Renal cortex interstitium (tissue), 15 donors: ENCODE measurements at places on chromosomes 11 and 22. TPM values are rescaled to one million over a fixed set of nuclear protein-coding genes. Genes with fewer than 3 reads are reported as not detected.
A peak's percentile ranks its signal among the peaks of the same experiment; 100 is the strongest.

DNA sequence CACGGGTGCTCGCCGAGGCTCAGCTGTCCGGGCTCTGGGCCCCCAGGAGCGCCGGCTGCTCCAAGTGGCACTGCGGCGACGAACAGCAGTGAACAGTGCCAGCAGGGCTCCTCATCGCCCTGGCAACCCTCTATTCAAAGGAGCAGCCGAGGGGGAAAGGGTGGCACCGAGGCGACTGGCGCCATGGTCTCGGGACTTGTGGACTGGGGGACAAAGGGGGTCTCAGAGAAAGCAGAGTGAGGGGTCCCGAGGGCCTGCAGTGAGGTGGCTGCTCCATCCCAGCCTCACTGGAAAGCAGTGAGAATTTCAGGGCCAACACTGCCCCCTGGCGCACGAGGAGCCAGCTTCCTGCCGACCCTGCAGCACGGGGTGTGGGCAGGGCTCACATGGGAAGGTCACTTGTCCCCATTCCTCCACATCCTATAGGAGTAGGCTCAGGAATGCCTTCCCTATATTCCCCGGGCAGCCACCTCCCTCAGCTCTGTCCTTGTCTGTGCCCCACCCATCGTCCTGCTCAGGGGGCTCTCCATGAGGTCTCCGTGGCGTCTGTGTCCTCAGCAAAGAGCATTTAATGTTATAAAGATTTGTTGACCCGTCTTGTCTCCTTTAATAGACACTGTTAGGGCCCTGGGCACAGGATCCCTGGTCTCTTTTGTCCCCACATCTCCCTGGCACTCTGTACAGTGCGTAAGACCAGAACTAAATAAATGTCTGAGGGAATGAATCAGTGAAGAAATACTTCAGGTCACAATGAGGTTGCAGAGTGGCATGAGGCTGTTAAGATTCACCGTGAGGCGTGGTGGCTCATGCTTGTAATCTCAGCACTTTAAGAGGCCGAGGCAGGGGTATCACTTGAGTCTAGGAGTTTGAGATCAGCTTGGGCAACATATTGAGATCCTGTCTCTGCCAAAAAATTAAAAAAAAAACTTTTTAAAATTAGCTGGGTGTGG, 26.4 kb downstream of the LRFN4 start:
- no peak for DNase-seq

- DNase-seq = no peak
Measured at GRCh38 chr11:4066910-4067309, 27.7 kb upstream of the RRM1 start.

CPT1B gene
- polyA plus RNA-seq = 19.9 TPM

DNA sequence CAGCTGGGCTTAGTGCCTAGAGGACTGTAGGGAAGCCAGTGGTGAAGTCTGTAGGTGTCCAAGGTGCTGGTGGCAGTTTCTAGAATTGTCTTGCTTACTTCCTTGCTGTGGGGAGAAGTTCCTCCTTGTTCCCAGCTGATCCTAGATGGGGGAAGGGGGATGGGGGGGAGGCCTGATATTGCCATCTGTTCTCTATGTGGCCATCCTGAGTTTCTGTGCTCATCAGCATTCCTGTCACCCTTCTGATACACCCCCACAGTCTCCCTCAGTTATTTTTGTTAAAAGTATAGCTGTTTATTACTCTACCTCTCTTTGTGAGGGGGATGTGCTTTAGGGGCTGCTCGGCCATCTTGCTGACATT, 36.5 kb downstream of the MADD start:
- no peak for DNase-seq

OSM gene
- polyA plus RNA-seq = 0.45 TPM

GRCh38 chr11:126011265-126011664, 51.4 kb downstream of the CDON start:
- no peak for DNase-seq

GRCh38 chr11:114256967-114257286, 39.3 kb upstream of the NNMT start:
- DNase-seq = no peak

PVALB gene
- polyA plus RNA-seq = 7.0 TPM

DNA sequence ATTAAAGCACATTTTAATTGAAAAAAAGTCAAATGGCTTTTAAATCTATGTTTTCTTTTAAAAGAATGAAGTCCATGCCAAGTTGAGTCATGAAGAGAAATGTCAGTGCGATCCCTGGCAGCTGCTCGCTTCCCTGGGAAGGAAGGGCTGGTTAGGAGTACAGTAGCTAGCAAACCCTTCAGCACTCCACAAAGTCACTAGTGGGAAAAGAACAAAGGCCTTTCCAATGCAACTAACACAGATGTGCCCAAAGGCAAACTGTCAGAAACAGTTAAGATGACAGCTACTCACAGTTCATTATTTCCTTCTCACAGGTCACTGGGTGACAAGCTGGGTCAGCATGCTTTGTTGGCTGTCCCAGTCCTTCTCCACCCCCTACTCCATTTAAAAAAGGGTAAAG, 308.7 kb downstream of the DCDC1 start:
- DNase-seq = no peak

CYP2D6 gene
- 4.6 TPM for polyA plus RNA-seq

GRCh38 chr11:68942751-68943271, 38.0 kb downstream of the MRGPRD start:
- DNase-seq = no peak

DUSP8 gene
- 6.6 TPM for polyA plus RNA-seq

GRCh38 chr11:129881570-129882170, 13.7 kb downstream of the NFRKB start:
- DNase-seq = no peak

OR10G6 gene
- polyA plus RNA-seq = not detected

GRCh38 chr11:72237112-72237931, 6.7 kb downstream of the PHOX2A start:
- no peak for DNase-seq

AIFM3 gene
- 1.5 TPM for polyA plus RNA-seq

SCGB2A2 gene
- polyA plus RNA-seq = not detected

DNA sequence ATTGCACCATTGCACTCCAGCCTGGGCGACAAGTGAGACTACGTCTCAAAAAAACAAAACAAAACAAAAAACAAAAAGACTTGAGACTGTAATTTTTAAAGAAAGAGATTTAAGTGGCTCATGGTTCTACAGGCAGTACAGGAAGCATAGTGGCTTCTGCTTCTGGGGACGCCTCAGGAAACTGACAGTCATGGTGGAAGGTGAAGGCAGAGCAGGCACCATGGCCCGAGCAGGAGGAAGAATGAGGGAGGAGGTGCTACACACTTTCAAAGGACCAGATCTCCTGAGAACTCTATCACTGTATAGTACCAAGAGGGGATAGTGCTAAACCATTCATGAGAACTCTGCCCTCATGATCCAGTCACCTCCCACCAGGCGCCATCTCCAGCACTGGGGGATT, 52.0 kb downstream of the CBL start:
- no peak for DNase-seq

- no peak for DNase-seq
Measured at GRCh38 chr11:64563966-64564365, 27.1 kb upstream of the SLC22A12 start.

GRCh38 chr11:87926250-87926970, 248.8 kb downstream of the RAB38 start:
- no peak for DNase-seq

- no peak for DNase-seq
Measured at GRCh38 chr22:28783786-28784671, 11.5 kb downstream of the CCDC117 start.

GRCh38 chr22:35517207-35517606, 23.4 kb upstream of the RASD2 start:
- DNase-seq = no peak

DNA sequence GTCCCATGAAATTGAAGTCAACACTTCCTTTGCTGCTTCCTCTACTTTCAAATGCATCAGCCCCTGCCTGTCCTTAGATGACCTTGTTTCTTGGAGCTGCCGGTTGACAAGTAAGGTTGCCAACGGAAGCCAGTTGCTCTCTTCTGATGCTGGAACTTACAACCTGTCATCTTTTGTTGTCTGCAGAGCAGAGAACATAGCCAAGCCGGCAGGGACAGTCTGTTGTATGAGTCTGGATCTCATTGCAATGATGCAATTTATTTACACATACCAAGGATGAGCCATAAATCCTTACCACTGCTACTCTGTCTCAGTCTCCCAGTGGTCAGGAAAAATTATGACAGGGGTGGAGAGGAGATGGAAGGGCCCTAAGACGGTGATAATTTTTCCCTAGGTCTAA, 151.4 kb downstream of the BLID start:
- DNase-seq = peak; percentile 23
